T-cell (primary cell): ENCODE measurements at places on chromosomes 1 and 21. TPM values are rescaled to one million over a fixed set of nuclear protein-coding genes. Genes with fewer than 3 reads are reported as not detected.

The C1orf94 gene
- not detected for total RNA-seq

The NBPF6 gene
- not detected for total RNA-seq

The NOTCH2NLA gene
- total RNA-seq = 53.0 TPM

The KRTAP13-2 gene
- not detected for total RNA-seq

The TMEM240 gene
- total RNA-seq = 1.6 TPM

The OR2T2 gene
- total RNA-seq = not detected
